Activated CD4-positive, alpha-beta T cell treated with anti-CD3 and anti-CD28 coated beads, Interleukin-2, amount 10 ng/mL, durations not matched to agents 7 days and 5 days (primary cell): ENCODE measurements at places on chromosomes 11 and 22. TPM values are rescaled to one million over a fixed set of nuclear protein-coding genes. Genes with fewer than 3 reads are reported as not detected.
A peak's percentile ranks its signal among the peaks of the same experiment; 100 is the strongest.

The KCNQ1 gene
- total RNA-seq, result 24.3 TPM

The APOA1 gene
- 0.25 TPM for total RNA-seq

The SHANK2 gene
- total RNA-seq, result not detected

DNA sequence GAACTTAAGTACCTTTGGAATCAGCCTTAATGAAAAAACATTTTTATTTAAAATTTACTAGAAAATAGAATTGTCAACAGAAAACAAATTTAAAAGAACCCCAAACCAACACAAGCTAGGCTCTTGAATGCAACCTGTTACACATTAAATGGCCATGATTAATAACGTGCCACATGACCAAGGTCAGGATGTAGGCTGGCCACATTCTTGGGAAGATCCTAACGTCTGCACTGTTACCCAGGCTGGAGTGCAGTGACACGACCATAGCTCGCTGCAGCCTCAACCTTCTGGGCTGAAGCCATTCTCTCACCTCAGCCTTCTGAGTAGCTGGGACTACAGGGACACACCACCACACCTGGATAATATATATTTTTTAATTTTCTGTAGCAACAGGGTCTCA lies 126.4 kb upstream of the APOA1 start:
- no peak overlapping the region for H3K27ac ChIP-seq
- peaks cover 1% of the 10 kb centered on the region for H3K36me3 ChIP-seq
- no peak overlapping the region for H3K4me3 ChIP-seq
- H3K4me1 ChIP-seq, result peaks cover under 1% of the 10 kb centered on the region
- H3K27me3 ChIP-seq, result no peaks in the 10 kb centered on the region

DNA sequence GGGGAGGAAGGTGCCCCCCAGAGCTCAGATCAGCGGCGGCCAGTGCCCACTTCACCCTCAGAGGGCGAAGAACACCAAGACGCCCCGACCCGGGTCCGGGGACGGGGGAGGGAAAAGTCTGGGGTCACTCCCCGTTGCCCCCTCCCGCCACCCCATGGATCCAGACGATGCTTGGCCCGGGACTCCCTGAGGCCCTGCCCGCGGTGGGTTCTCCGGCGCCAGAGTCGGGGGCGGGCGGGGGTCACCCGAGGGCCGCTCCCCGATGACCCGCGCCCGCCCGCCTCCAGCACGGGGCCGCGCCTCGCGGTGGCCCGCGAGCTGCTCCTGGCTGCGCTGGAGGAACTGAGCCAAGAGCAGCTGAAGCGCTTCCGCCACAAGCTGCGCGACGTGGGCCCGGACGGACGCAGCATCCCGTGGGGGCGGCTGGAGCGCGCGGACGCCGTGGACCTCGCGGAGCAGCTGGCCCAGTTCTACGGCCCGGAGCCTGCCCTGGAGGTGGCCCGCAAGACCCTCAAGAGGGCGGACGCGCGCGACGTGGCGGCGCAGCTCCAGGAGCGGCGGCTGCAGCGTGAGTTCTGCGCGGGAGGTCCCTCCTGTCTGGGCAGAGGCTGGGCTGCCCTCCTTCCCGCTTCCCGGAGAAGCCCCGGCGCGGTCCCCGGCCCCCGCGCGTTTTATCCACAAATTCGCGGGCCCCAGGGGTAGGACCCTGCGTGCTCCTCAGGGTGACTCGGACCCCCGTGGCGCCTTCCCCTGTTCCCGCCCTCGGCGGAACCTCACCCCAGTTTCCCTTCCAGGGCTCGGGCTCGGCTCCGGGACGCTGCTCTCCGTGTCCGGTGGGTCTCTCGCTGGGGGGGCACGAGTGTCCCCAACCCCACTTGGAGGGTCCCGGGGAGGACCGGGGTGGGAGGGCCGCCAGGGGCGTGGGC lies 1.1 kb downstream of the NLRP6 start:
- peaks cover 59% of the 10 kb centered on the region for H3K36me3 ChIP-seq
- peak overlapping the region; percentile 88 for H3K27ac ChIP-seq
- H3K4me3 ChIP-seq, result peak overlapping the region; percentile 73
- H3K4me1 ChIP-seq, result peaks cover 53% of the 10 kb centered on the region
- DNase-seq, result no peak
- H3K27me3 ChIP-seq, result peaks cover 60% of the 10 kb centered on the region
